ENCODE measurements at places on chromosomes 1 and 21.

- no peak for DNase-seq
These were observed 4.5 kb upstream of the REN start for GRCh38 chr1:204170494-204171155.

DNA sequence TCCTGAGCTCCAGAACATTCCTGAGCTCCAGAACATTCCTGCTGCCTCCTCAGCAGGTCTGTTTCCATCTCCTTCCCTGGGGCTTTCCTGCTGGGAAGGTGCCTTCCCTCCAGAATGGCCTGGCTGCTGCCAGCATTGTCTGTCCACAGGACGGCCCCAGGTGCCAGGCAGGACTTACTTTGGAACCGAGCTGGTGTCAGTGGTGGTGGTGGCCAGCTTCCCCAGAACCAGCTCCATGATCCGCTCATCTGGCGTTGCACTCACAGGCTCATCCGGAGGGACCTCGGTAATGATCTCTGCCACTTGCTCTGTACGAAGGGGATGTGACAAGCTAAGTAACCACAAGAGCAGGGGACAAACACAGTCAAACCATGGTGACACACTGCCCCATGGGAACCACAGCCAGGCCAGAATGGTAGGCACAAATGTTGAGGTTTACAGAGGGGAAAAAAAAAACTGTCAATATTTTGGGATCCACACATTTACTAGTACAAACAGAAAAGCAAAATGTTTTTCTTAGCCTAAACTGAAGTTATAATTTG, 41.3 kb downstream of the PRDM15 start:
- no peak for DNase-seq

- DNase-seq: no peak
These were observed 16.8 kb downstream of the GNG4 start for GRCh38 chr1:235632506-235633401.

DNA sequence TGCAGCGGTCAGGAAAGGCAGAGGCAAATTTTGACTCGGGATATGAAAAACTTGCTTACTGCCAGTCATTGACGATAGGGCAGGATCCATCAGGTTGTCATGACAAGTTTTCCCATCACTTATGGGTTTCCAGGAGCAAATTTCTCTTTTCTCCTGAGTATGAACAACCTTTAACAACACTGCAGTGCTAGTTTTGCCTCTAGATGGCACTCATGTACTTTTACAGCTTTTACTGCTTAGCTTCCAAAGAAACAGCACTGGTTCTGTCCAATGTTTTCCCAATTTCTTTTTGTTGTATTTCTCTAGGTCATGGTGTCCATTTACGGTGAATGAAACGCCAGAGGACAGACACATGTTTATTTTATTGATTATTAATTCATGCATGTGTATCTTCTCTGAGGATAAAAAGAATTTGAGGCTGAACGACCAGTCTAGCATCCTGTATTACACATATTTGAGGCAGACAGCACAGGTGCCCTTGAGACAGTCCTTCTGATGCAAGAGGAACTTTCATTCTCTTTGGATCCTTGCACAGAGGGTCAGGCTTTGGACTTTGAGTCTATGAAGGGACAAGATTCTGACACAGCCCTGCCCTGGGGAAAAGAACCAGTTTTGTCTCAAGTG, 112.3 kb upstream of the TRABD2B start:
- no peak for DNase-seq

DNA sequence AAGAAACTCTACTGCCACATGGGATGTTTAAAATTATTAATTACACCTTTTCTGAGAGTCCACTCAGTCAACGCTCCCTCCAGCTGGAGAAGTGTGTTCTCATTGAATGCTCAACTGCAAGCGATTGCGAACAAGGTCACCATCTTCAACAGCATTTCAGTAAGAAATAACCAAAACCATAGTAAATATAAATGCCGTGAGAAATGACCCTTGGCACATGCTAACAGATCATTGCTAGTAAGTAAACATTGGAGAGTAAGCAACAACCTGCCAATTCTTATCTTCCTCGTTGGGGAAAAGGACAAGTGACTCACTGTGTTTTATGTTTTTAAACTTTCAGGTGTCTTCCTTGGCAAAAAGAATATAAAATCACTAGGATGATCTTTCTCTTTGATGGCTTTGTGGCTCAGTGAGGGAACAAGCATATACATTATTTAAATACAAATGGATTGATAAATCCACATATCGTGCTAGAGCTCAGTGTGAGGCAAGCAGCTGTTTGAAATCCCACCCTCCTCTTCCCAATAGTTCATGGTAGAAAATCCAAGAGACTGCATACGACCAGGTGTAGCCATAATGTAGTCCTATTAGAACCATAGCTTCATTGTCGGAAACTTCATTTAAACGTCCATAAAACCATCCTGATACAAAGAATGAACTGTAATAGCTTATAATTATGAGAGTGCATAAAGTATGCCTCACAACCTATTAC, 214.6 kb downstream of the GRIK1 start:
- DNase-seq: no peak

- no peak for DNase-seq
These were observed 8.4 kb upstream of the SNX7 start for GRCh38 chr1:98653123-98653522.

- no peak for DNase-seq
These were observed 2.4 kb upstream of the CTTNBP2NL start for GRCh38 chr1:112393631-112393974.

DNA sequence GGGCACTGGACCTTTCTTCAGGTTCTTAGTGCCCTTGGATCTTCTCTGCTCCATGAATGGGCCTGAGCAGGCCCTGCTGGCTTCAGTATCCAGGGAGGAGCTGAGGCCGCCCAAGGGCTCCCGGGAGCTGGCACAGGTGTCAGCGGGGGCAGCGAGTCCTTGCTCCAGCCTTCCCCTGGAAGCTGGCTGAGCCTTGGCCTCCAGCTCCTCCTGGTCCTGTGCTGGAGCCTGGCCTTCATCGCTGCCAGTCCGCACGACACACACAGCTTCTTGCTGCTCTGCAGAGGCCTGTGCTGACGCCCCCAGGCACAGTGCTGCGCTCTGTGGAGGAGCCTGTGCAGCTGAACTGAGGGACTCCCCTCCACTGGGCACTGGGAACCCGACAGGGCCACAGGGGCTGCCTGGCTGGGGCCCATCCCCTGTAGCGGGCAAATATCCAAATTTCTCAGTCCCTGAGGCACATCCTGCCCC, 1.7 kb downstream of the SPOCD1 start:
- DNase-seq: no peak

DNA sequence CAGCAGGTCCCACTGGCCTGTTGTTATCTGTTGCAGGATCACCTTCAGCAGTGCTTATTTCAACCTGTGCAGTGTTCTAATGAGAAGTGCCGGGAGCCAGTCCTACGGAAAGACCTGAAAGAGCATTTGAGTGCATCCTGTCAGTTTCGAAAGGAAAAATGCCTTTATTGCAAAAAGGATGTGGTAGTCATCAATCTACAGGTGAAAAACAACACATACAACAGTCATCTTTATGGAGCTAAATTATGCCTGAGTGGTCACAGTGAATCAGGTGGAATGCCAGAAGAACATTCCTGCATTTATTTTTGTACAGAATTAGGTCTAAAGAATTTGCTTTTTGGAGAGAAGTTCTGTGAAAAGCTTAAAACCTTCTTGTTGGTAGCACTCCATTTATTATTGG, 33.2 kb downstream of the TRAF5 start:
- DNase-seq: no peak

GRCh38 chr1:1793481-1794244, 15.4 kb upstream of the NADK start:
- DNase-seq: no peak

DNA sequence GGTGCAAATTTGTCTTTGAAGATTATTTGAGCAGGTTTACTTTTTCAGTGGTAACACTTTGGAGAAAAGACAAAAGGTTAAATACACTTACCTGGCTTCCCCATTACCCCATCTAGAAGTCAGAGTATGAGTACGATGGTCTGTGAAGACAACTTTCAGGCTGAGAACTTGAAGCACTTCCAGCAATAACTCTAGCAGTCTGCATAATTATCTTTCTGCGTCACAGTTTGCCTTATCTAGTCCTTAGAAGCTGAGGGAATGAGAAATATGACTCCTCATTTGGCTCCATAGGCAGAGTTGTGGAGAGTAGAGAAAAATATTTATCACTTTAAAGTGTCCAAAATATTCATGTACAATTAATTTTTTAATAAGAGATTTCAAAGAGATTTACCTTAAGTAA, 323.4 kb upstream of the CAMK1G start:
- no peak for DNase-seq

GRCh38 chr1:54721719-54722118, 6.1 kb downstream of the TTC4 start:
- no peak for DNase-seq

GRCh38 chr1:10939654-10940450, 72.6 kb upstream of the TARDBP start:
- no peak for DNase-seq

DNA sequence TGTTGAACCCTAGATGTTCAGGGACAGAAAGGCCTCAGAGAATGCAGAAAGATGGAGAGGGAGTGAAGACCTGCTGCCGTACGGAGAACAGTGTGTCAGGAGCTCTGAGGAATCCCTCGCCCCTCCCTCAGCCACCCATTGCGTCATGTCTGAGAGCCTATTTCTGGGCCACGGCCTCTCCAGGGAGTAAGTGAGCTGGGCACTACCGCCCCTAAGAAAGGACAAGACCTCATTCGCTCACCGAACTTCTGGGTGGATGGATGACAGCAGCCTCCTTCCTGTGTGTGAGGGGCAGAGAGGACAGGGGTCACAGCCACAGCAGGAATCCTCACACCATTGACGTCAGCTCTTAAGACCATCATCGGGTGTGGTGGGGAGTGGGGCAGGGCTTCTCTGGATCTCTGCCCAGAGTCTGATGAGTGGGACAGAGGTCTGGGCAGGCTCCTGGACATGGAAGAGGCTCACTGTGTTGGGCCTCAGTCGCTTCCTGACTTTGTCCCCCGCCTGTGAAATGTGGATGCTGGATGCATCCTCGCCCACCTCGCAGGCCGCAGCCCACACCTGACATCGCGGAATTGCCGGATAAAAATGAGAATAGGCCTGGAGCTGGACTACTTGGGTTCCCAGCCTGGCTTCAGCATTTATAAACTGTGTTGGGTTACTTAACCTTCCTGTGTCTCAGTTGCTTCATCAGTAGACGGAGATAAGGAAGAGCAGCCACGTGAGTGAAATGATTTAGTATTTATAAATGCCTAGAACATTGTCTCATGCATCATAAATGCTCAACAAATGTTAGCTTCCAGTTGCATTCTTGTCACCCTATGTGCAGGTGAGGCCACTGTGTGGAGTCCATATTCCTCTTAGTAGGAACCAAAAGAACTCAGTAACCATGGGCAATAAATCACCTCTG, 238.6 kb downstream of the TRABD2B start:
- no peak for DNase-seq

GRCh38 chr1:35717911-35718476, 690 bp downstream of the C1orf216 start:
- no peak for DNase-seq

DNA sequence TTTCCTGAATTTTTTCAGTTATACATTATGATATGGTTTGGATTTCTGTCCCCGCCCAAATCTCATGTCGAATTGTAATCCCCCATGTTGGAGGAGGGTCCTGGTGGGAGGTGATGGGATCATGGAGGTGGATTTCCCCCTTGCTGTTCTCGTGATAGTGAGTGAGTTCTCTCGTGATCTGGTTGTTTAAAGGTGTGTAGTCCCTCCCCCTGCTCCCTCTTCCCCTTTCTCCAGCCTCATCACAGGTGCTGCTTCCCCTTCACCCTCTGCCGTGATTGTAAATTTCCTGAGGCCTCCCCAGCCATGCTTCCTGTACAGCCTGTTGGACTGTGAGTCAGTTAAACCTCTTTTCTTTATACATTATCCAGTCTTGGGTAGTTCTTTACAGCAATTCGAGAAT, 93.2 kb upstream of the HNRNPU start:
- no peak for DNase-seq

DNA sequence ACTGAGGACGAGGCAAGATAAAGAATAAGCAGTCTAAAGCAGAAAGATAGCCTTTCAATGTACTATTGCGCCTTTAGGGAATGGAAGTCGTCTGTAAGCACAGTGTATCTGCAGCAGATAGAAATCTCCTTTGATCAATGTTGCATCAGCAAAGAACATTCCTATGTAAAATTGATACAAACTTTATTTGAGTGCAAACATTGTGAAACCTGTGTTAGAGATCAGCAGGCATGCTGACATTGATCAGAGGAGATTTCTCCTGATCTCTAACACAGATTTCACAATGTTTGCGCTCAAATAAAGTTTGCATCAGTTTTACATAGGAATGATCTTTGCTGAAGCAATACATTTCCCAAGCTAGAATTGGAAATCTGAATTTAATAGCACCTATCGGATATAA, 1446.8 kb downstream of the MRPL39 start:
- DNase-seq: no peak

DNA sequence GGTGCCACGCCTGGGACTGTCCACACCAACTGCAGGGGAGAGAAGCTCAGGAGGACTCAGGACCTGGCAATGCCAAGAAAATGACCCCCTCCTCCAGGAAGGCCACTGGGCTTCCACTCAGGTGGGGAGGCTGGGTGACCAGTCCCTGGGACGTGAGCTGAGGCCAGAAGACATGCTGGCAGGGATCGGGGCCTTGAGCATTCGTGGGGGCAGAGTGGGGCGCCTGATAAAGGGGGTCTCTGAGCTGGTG, 15.3 kb upstream of the COL6A2 start:
- DNase-seq: no peak

DNA sequence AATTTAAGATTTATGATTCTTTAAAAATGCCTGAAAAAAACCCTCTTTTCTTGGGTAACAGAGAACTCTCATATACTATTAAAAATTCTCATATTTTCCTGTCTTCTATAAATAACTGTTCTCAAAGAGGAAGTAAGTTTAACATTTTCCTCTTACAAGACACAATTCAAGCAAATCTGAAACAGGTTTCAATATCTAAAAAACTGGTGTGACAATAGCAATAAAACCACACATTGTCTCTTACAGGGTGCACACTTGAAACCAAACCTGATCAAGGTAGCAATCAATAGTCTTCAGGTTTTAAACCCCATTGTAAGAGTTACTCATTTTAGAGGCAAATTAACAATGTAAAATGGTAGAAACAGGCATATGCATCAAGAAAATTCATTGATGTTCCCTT, 28.0 kb downstream of the FUBP1 start:
- no peak for DNase-seq

- no peak for DNase-seq
These were observed 127.5 kb upstream of the ZP4 start for GRCh38 chr1:238018214-238018613.

DNA sequence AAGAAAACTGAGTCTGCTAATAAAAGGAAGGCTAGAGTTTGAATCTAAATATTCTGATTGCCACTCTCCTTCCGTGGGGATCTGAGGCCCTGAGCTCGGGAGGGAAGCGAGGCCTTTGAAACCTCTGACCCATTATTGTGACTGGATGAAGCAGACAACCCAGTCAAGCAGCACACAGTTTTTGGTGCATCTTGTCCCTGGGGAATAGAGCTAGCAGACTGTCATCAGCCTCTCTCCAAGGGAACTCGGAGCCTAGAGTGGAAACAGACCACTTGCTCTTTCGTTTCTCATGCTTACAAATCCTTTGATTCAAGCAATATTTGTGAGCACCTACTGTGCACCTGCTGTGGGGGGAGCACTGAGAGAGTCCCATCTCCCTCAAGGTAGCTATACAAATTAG, 133.2 kb upstream of the KLHDC7A start:
- no peak for DNase-seq

Measured in activated T-helper 1 cell treated with anti-CD3 and anti-CD28 coated beads, Interleukin-2, amount 50 U/mL, for 16 hours (primary cell).